ENCODE measurements at places on chromosomes 12 and 14.

- no peak for DNase-seq
Observed at GRCh38 chr14:89566644-89567415, 149.8 kb upstream of the FOXN3 start.

- peak; percentile 15 for DNase-seq
Observed at GRCh38 chr14:59055439-59056045, 132.9 kb upstream of the DAAM1 start.

GRCh38 chr12:112183141-112184021, 58.0 kb downstream of the TRAFD1 start:
- DNase-seq: peak; percentile 46

GRCh38 chr12:127562816-127563215, 704.2 kb upstream of the TMEM132C start:
- DNase-seq: no peak

DNA sequence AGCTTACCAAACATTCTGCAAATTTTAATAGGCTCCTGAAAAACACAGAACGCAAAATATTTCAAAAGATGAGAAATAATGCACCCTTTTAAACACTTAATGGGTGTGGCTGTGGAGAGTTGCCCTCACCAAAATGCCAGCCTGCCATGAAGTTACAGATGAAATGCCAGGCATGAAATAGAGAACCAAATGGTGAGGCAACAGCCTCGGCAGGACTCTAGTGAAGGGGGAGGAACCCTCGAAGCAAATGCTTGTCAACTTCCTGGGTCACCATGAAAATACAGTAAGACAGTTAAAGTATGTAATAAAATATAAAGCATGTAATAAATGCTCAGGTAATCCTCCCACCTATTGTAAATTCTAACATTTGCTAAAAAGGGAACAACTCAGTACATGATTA, 24.1 kb downstream of the DUSP16 start:
- DNase-seq: no peak

DNA sequence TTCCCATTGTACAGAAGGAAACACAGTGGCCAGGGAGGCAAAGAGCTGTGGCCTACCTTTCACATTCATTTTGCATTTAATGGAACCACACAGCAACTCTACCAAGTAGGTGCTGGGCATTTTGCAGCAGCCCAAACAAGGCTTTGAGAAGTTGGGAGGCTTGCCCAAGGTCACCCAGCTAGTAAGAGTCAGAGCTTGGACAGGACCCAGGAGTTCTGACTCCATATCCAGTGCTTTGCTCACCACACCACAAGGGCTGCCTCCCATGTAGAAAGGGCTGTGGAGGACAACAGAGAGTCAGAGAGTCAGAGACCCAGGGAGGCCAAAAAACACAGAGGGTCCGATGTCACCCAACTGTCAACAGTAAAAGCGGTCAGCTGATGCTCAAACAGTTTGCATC, 400.2 kb downstream of the BCL11B start:
- no peak for DNase-seq

- no peak for DNase-seq
Observed at GRCh38 chr12:20585913-20586312, 109.2 kb upstream of the SLCO1C1 start.

DNA sequence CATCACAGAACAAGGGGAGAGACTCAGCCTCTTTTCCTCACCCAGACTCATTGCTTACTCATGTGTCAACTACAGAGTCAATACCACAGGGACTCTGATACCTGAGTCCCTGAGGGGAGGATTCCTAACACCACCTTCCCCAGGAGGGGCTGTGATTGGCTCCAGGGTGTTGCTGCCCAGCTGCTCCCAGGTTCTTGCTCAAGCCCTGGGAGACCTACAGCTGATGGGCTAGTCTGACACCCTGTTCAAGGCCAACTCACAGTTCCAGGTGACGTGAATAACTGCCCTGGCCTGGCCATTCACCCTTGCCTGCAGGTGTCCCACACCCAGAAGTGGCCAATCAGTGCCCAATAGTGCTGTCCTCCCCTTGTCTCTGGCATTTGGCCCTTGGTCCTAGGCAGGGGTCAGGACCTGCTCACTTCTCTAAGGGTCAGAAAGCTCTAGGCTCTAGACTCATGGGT, 8.6 kb downstream of the SPRYD4 start:
- DNase-seq: no peak

DNA sequence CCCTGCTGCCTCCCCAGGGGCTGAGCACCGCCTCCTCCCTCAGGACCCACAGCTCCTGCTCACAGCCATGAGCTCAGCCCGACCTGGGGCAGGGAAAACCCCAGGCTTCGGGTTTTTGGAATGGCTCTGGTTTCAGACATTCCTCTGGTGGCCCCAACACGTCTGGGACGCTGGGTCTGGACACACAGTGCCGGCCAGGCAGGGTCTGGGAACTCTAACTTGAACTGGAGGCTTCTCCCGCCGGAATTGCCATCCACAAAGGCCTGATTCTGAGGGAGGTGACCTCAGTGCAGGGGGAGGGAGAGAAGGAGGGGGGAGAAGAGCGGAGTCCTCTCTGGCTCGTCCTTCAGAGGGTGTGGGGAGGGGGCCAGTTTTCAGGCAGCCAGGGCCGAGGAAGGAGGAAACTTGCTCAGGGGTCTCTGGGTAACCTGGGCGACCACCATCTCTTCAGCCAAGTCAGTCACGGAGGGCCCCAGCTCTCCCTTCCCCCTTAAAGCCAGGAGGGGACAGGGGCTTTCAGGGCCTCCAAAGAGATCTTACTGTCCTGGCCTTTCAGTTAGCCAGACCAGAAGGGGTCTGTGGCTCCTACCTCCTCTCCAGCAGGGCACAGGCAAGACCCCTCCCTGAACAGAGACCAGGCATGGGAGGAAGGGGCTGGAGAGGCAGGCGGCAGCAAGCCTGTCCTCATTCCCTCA, 19.4 kb downstream of the NCKAP5L start:
- DNase-seq: no peak

DNA sequence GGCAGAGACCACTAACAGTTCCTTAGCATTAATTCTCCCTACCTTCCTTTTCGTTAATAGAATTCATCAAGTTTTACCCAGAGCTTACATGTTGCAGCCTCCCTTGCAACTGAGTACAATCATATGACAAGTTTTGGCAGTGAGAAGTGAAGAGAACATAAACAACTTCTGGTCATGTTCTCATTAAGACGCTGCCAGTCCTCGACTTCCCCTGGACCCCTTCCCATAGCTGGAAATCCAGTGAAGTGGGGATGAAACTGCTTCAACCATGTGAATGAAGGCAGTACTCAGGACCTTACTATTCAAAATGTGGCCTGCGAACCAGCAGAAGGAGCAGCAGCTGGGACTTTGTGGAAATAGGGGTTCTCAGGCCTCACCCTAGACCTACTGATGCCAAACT, 133.9 kb downstream of the SPTSSA start:
- DNase-seq: no peak

DNA sequence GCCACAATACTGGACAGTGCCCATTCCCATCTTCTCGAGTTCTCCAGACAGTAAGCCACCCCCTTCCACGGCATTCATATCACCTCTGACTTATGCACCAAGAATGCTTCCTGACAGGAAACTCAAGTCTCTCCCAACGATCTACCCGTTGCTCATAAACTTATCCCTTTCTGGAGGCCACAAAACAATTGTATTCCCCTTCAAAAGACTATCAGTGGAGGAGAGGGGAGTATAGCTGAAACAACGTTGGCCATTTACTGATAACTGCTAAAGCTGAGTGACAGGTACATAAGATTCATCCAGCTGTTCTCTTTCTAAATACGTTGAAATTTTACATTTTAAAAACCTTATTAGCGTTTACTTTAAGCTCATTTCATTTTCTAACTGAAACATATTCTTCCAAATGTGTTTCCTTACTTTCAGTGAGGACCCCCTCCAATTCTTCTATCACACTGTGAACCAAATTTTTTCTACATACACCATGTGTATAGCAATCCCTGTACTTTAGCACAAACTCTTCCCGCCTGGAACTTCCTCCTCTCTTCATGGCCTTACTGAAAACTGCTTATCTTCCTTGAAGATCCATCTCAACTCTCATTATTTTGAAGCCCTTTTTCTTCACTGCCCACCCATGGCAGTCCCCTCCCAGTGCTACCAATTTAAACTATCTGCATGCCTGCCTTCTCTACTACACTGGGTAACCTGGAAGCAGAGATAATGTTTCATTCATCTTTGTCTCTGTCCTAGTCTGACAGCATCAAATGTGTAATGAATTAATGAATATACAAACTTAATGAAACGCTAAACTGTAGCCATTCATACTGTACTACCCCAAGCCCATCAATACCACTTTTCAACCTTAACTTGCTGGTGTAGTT, 28.8 kb downstream of the ATXN2 start:
- no peak for DNase-seq

GRCh38 chr14:68630611-68631393, 162.1 kb downstream of the ZFP36L1 start:
- DNase-seq: no peak

- DNase-seq: no peak
Observed at GRCh38 chr12:1872001-1872400, 46.5 kb downstream of the CACNA2D4 start.

- peak; percentile 28 for DNase-seq
Observed at GRCh38 chr12:27711317-27711682, 668 bp downstream of the MRPS35 start.

GRCh38 chr12:101297661-101298060, 17.8 kb downstream of the UTP20 start:
- DNase-seq: no peak

GRCh38 chr14:44180975-44181374, 326.1 kb downstream of the FSCB start:
- no peak for DNase-seq

DNA sequence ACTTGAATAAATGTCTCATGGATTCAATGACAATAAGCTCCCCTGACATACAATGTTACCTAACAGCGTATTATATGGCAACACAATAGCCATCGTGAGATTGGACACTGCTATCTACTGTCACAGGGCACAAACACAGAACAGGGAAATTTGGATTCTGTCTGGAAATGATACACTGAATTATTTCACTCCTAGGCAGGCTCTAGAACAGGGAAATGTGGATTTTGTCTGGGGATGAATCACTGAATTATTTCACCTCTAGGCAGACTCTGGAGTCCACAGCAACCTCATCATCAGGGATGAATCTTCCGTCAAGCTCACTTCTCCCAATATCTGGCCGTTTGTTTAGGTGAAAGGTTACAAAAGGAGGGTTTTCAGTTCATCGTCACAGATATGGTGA, 288.8 kb downstream of the TMEM132D start:
- no peak for DNase-seq

DNA sequence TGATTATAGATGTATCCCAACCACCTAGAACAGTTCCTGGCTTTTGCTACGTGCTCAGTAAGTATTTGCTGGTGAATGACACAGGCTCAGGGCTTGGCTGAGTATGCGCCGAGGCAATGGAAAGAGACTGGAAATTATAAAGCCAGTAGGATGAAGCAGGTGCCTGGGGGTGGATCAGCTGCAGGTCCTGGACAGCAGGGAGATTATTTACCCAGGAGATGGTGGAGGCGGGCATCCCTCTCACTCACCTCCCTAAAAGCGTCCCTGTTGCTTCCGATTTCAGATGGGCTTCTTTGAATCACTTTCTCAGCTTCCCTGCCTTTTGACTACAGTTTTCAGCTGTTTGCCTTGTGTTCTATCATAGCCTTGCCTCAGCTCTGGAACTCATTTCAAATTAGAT, 6.4 kb downstream of the SLC6A13 start:
- DNase-seq: no peak

DNA sequence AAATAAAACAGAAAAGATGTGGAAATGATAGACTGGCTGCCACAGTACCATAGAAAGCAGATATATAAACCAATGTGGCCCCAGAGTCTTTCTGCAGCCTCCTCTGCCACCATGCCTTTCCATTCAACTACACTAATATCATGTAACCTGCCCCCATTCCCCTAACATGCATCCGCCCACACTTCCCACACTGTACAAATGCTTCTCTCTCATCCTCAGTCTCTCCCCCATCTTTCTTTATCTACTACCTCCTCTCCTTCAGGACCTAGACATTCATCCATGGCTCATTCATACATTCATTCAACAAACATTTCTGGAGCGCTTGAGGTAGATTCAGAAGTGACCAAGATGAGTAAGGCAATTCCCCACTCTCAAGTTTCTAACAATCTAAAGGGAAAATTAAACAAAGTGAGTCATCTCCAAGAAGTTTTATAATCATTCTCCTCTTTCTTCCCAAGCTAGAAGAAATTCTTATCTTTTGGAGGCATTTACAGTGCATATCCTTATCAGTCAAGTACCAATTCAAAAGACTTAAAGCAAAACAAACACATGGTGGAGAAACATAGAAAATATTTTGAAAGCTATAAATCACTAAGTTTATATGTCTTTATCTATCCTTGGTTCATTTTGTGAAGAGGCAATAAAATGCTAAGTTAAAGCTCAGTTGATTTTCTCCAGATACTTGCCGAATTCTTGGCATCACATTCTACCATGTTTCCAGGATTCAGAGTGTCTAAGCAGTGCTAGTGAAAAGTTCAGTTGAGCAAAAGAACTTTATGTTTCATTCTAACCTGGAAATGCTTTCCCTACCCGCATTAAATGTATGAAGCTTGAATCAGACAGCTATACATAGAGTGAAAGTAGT, 70.5 kb upstream of the FRMD6 start:
- DNase-seq: no peak

GRCh38 chr12:51395283-51396230, 4.4 kb upstream of the GALNT6 start:
- DNase-seq: peak; percentile 40

- no peak for DNase-seq
Observed at GRCh38 chr12:81558031-81558430, 201.1 kb downstream of the PPFIA2 start.

GRCh38 chr14:100636559-100636958, 49.3 kb upstream of the BEGAIN start:
- no peak for DNase-seq

GRCh38 chr14:32908196-32909084, 30.2 kb upstream of the NPAS3 start:
- no peak for DNase-seq

DNA sequence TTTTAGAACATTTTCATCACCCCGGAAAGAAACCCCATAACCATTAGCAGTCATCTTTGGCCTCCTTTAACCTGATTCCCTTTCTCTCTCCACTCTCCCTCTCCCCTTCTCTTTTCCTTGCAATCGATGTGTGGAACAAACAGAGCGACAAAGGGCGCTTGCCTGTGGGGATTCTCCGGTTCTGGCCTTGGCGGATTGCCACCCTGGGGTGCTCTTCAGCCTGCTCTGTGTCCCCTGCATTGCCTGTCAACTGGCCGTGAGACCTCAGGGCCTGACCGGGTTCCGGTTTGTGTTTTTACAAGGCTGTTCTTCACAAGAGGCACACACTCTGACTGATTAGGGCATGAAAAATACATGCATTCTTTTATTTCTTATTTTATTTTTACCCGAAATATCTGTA, 27.8 kb downstream of the LRTM2 start:
- no peak for DNase-seq

- DNase-seq: peak; percentile 10
Observed at GRCh38 chr12:27899151-27899661, 73.3 kb downstream of the PTHLH start.
